K562 (cell line): ENCODE measurements at places on chromosomes 3 and 15.

GRCh38 chr15:38171973-38172372 lies 80.7 kb upstream of the SPRED1 start:
- no peak for DNase-seq
- no peak overlapping the region for H3K27ac ChIP-seq
- no peaks in the 10 kb centered on the region for H3K4me1 ChIP-seq
- H3K27me3 ChIP-seq, result no peaks in the 10 kb centered on the region
- no peaks in the 10 kb centered on the region for H3K36me3 ChIP-seq
- H3K4me3 ChIP-seq, result no peak overlapping the region

GRCh38 chr15:70526221-70526973 lies 237.0 kb downstream of the UACA start:
- peaks cover 3% of the 10 kb centered on the region; the same call in 1 of the 3 replicates for H3K4me1 ChIP-seq
- H3K4me3 ChIP-seq, result no peak overlapping the region
- H3K36me3 ChIP-seq, result no peaks in the 10 kb centered on the region
- DNase-seq, result no peak

- H3K36me3 ChIP-seq, result no peaks in the 10 kb centered on the region
- no peak for DNase-seq
- no peak overlapping the region for H3K27ac ChIP-seq
- H3K4me3 ChIP-seq, result no peak overlapping the region
These were observed 55.7 kb downstream of the RIOX2 start for GRCh38 chr3:97916576-97916975.

GRCh38 chr15:88613074-88613944 lies 7.8 kb upstream of the AEN start:
- no peak for DNase-seq
- H3K27ac ChIP-seq, result no peak overlapping the region
- no peak overlapping the region for H3K4me3 ChIP-seq
- no peaks in the 10 kb centered on the region for H3K36me3 ChIP-seq
- H3K4me1 ChIP-seq, result peaks cover 9% of the 10 kb centered on the region

GRCh38 chr3:184864000-184864399 lies 52.0 kb downstream of the VPS8 start:
- H3K36me3 ChIP-seq, result peaks cover 44% of the 10 kb centered on the region
- H3K4me3 ChIP-seq, result no peak overlapping the region
- H3K27me3 ChIP-seq, result no peaks in the 10 kb centered on the region
- no peaks in the 10 kb centered on the region for H3K4me1 ChIP-seq

- no peak for DNase-seq
- no peak overlapping the region for H3K27ac ChIP-seq
- no peaks in the 10 kb centered on the region for H3K27me3 ChIP-seq
These were observed 54.6 kb upstream of the LIPC start for GRCh38 chr15:58377193-58377592.

- no peaks in the 10 kb centered on the region for H3K4me1 ChIP-seq
- H3K27ac ChIP-seq, result no peak overlapping the region
- no peak for DNase-seq
These were observed 62.5 kb downstream of the MYO5A start for GRCh38 chr15:52466134-52466701.

DNA sequence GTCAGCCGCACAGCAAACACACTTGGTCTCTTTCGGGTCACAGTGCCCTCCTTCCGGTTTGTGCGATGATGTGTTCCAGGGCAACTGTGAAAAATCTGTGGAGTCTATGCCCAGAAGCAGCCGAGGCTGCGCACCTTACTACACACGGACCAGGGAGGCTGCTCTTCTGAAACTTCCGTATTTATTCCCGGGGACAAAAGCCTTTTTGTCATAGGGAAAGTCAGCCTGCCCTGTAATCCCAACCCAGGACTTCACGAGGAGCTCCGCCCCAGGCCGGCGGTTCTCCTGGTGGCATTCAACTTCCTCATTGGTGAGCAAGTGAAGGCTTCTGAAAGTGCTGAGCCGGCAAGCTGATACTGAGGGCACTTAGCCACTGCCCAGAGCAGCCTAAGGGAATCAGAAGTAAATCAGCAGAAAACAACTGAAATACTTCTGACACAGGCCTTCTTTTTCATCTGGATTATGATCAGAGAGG lies 126.5 kb downstream of the FMN1 start:
- no peak overlapping the region for H3K4me3 ChIP-seq
- H3K27ac ChIP-seq, result no peak overlapping the region
- peaks cover 19% of the 10 kb centered on the region; the same call in 1 of the 2 replicates for H3K27me3 ChIP-seq
- no peak for DNase-seq
- no peaks in the 10 kb centered on the region for H3K36me3 ChIP-seq

DNA sequence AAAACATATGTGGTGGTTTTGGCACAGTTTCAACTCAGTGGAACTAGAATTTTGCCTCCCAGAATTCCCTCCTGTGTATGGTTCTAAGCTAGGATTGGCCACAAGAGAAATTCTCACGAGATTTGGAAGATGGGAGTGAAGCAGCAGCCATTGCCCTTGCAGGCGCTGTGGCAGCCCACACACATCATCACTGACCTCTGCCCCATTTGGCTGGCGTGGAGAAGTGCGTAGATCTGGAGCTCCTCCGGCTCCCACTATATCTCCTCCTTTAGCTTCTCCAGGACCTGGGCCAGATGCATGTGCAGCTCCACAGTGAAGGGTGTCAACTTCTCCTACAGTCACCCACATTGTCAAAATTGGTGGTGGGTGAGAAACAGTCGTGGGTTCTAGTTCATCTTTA lies 199.6 kb downstream of the EFHB start:
- no peak for DNase-seq
- H3K4me3 ChIP-seq, result no peak overlapping the region
- H3K4me1 ChIP-seq, result no peaks in the 10 kb centered on the region
- H3K27ac ChIP-seq, result no peak overlapping the region
- no peaks in the 10 kb centered on the region for H3K36me3 ChIP-seq
- H3K27me3 ChIP-seq, result no peaks in the 10 kb centered on the region

DNA sequence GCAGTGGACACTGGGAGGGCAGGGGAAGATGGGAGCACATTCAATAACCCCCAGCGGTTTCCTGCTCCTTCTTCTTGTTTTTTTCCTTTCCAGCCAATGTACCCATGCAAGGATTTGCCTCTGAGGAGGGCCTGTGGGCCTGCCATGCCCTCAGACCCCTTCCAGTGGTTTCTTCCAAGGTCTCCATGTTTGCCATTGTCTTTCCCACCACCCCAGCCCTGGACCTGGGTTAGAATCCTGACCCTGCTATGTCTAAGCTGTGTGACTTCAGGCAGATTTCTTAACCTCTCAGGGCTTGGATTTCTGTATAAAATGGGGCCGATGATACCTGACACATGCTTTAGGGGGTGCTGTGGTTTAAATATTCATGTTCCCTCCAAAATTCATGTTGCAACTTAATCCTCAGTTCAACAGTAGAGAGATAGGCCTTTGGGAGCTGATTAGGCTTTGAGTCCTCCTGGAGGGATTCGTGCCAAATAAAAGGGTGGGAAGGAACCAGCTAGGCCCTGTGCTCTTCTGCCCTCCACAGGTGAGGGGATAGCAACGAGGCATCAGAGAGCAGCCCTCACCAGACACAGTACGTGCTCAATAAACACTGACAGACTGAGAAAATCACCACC lies 46.3 kb upstream of the FLNB start:
- DNase-seq, result peak; percentile 55
- no peak overlapping the region for H3K4me3 ChIP-seq
- no peaks in the 10 kb centered on the region for H3K36me3 ChIP-seq
- no peaks in the 10 kb centered on the region for H3K27me3 ChIP-seq
- H3K27ac ChIP-seq, result no peak overlapping the region

- no peaks in the 10 kb centered on the region for H3K27me3 ChIP-seq
- peaks cover 60% of the 10 kb centered on the region for H3K4me1 ChIP-seq
- peaks cover 9% of the 10 kb centered on the region; the same call in 2 of the 3 replicates for H3K36me3 ChIP-seq
- peak within 1 kb of the TSS; percentile 86 for H3K27ac ChIP-seq
These were observed at the start of gene PLXNA1 for GRCh38 chr3:126982471-126983175. PLXNA1 (plus strand) TSS chr3:126983115; CDS start chr3:126988594, 5,479 bp downstream.

GRCh38 chr3:13513913-13514517 lies 33.9 kb downstream of the HDAC11 start:
- H3K27me3 ChIP-seq, result peaks cover 67% of the 10 kb centered on the region
- H3K27ac ChIP-seq, result no peak overlapping the region
- no peak overlapping the region for H3K4me3 ChIP-seq
- H3K36me3 ChIP-seq, result no peaks in the 10 kb centered on the region
- DNase-seq, result no peak
- no peaks in the 10 kb centered on the region for H3K4me1 ChIP-seq

DNA sequence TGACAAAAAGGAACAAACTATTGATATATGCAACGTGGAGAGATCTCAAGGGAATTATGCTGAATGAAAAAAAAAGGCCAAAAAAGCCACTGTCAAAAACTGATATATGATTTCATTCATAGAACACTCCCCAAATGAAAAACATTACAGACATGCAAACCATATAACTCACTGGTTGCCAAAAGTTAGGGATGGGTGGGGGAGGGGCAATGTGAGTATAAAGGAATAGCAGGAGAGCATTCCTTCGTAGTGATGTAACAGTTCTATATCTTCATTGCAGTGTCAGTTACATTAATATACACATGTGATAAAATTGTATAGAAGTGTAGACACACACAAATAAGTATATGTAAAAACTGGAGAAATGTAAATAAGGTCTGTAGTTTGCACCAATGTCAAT lies 12.2 kb downstream of the GBE1 start:
- H3K4me3 ChIP-seq, result no peak overlapping the region
- H3K27ac ChIP-seq, result no peak overlapping the region
- H3K36me3 ChIP-seq, result peaks cover 11% of the 10 kb centered on the region; the same call in 2 of the 3 replicates
- DNase-seq, result no peak
- H3K27me3 ChIP-seq, result no peaks in the 10 kb centered on the region

- no peak overlapping the region for H3K27ac ChIP-seq
- no peak for DNase-seq
- no peaks in the 10 kb centered on the region for H3K27me3 ChIP-seq
These were observed 24.0 kb downstream of the SLC27A2 start for GRCh38 chr15:50206020-50206419.

DNA sequence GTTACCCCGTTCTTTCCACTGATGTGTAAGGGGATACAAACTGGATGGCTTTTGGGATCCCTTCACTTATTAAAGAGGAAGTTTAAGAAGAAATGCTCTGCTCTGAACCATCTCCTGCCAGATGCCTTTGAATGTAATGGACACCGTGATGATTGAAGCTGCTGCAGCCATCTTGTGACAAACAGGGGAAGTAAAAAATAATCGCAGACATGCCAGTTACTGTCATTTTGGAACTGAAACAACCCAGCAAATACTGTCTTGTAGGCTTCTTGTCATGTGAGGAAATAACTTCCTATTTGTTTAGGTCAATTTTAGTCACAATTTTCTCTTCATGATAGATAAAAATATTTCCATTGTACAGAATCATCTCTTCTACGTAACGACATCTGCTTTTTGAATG lies 224.0 kb downstream of the CHL1 start:
- H3K27me3 ChIP-seq, result no peaks in the 10 kb centered on the region
- DNase-seq, result no peak
- H3K36me3 ChIP-seq, result no peaks in the 10 kb centered on the region
- H3K4me3 ChIP-seq, result no peak overlapping the region

DNA sequence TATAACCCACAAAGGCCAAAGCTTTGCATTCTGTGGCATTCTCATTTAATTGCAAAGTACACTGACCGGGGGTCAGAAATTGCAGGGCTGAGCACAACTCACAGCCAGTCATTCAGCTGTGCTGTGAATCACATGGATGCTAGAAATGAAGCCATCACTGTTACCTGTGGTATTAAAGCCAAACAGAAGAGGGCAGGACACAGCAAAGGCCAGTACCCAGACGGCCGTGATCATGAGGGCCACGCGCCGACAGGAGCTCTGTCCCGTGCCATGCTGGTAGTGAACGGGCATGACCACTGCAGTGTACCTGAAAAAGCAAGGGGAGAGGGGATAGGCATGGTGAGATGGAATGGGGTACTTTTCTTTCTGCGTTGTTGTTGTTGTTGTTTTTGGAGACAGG lies 31.6 kb downstream of the DRD3 start:
- no peaks in the 10 kb centered on the region for H3K4me1 ChIP-seq
- H3K27me3 ChIP-seq, result peaks cover 5% of the 10 kb centered on the region; the same call in 1 of the 2 replicates
- no peak overlapping the region for H3K27ac ChIP-seq
- H3K4me3 ChIP-seq, result no peak overlapping the region
- no peaks in the 10 kb centered on the region for H3K36me3 ChIP-seq

DNA sequence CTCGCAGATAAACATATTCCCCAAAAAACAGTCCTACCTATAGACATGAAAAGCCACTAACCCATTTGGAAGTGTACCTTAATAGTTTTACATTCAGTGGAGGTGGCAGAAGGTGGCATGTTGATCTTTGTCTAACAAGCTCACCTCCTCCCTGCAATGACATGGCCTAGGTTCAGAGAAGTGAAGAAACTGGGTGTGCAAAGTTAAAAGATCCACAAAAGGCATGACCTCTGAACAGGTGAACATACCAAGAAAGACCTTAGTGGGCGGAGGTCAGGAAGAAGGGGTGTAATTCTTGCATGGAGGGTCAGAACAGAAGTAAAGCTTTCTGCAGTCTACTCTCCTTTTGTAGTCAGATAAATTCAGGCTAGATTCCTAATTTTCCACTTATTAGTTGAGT lies 822 bp downstream of the MRPL3 start:
- H3K27me3 ChIP-seq, result peaks cover 2% of the 10 kb centered on the region; the same call in 1 of the 2 replicates
- H3K27ac ChIP-seq, result peak overlapping the region; percentile 97
- peaks cover 43% of the 10 kb centered on the region for H3K36me3 ChIP-seq
- DNase-seq, result peak; percentile 6
- H3K4me1 ChIP-seq, result no peaks in the 10 kb centered on the region
- peak overlapping the region; percentile 98 for H3K4me3 ChIP-seq

GRCh38 chr3:151501923-151502632 lies 41.2 kb upstream of the IGSF10 start:
- no peak overlapping the region for H3K4me3 ChIP-seq
- peaks cover 18% of the 10 kb centered on the region for H3K4me1 ChIP-seq
- no peak for DNase-seq
- no peaks in the 10 kb centered on the region for H3K27me3 ChIP-seq
- H3K27ac ChIP-seq, result no peak overlapping the region; the same call in 2 of the 3 replicates

GRCh38 chr3:43180027-43180426 lies 74.1 kb upstream of the POMGNT2 start:
- H3K4me3 ChIP-seq, result no peak overlapping the region
- H3K27me3 ChIP-seq, result peaks cover 8% of the 10 kb centered on the region
- H3K4me1 ChIP-seq, result no peaks in the 10 kb centered on the region
- no peak for DNase-seq

GRCh38 chr15:25848784-25849156 lies 14.4 kb downstream of the ATP10A start:
- no peak for DNase-seq
- H3K4me3 ChIP-seq, result no peak overlapping the region
- H3K27me3 ChIP-seq, result no peaks in the 10 kb centered on the region

- DNase-seq, result peak; percentile 37
- no peaks in the 10 kb centered on the region for H3K36me3 ChIP-seq
- H3K27ac ChIP-seq, result no peak overlapping the region
These were observed 15.8 kb upstream of the BTBD1 start for GRCh38 chr15:83082730-83083386.

GRCh38 chr3:124976383-124976782 lies 41.8 kb upstream of the MUC13 start:
- H3K27ac ChIP-seq, result no peak overlapping the region
- peaks cover 8% of the 10 kb centered on the region for H3K27me3 ChIP-seq
- H3K4me1 ChIP-seq, result no peaks in the 10 kb centered on the region
- H3K4me3 ChIP-seq, result no peak overlapping the region

- DNase-seq, result no peak
- no peaks in the 10 kb centered on the region for H3K4me1 ChIP-seq
- no peak overlapping the region for H3K27ac ChIP-seq
- H3K4me3 ChIP-seq, result no peak overlapping the region
These were observed 19.2 kb downstream of the EXOSC7 start for GRCh38 chr3:44995142-44995770.
